Urothelium cell line (cell line): ENCODE measurements at places on chromosomes 1 and 21.

GRCh38 chr1:248804771-248805681, 20.7 kb downstream of the SH3BP5L start:
- DNase-seq, result no peak

DNA sequence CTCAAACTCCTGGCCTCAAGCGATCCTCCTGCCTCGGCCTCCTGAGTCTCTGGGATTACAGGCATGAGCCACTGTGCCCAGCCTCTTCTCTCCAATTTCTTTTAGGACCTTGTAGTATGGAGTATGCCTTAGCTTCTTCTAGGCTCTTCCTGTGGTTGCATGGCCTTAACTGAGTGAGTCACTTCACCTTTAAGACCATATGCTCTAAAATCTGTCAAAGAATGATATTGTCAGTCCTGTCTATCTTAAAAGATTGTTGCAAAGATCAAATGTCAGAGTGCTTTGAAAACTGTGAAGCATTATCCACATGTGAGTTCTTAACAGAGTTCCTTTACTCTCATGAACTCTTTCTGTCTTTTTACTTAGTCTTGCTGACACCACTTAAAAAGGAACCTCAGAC, 37.2 kb downstream of the ATP2B4 start:
- no peak for DNase-seq

GRCh38 chr1:198056255-198056654, 100.5 kb upstream of the NEK7 start:
- no peak for DNase-seq

- no peak for DNase-seq
Observed at GRCh38 chr1:179128520-179128919, 46.6 kb downstream of the TOR3A start.
